NCI-H226 (cell line): ENCODE measurements at places on chromosomes 16 and 17.
A peak's percentile ranks its signal among the peaks of the same experiment; 100 is the strongest.

- no peak for DNase-seq
These were observed 28.7 kb upstream of the C16orf95 start for GRCh38 chr16:87345726-87346424.

DNA sequence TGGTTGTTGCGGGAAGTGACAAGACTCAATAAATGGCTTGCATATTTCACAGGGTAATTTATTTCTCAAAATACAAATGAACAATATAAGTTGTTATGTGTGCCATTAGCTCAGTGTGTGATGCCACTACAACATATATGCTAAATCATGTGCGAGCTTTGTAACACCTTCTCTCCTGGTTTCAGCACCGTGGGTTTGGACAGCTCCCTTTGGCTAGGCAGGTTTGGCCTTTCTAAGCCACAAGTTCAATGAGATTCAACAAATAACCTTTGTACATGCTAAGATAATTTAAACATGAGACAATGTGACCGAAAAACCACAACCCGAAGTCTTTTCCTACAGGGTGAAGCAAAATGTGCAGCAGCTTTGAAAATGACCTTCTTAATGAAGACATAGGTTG, 563.9 kb downstream of the TMEM114 start:
- no peak for DNase-seq

- peak; percentile 47 for DNase-seq
These were observed 3.3 kb upstream of the CDK5R1 start for GRCh38 chr17:32483451-32484019.

- DNase-seq, result no peak
These were observed 670 bp downstream of the RPS2 start for GRCh38 chr16:1963806-1964505.

DNA sequence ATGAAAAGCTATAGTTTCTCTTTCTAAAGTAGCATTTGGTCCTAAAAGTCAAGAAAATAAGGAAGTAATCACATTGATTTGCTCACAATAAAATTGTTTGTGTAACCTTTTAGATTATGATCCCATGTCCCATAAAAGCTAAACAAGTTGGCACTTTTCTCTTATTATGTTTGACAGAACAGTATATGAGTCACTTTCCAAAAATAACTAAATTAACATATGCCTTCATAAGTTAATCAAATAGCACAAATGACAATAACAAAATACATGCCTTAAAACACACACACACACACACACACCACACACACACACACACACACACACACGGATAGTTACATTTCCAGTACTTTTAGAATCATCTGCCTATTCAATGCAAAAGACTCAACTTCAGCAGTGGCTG, 2.8 kb downstream of the MED13 start:
- no peak for DNase-seq

DNA sequence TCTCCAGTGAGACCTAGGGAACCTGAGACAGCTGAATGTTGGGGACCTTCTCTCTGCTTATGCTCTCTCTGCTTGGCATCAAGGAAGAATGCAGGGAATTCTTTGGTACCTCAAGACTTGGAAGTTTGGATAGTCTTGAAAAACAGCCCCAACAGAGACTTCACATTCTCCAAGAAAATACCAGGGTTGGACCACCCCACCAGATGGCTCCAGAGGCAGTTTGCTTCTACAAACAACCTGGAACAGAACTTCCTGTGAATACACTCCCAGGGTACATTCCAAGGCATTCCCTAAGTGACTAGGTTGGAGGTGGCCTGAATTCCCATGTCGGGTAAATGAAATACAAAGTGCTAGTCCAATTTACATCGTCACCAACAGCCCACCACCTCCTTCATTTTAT, 314.4 kb downstream of the PMP22 start:
- DNase-seq, result no peak

DNA sequence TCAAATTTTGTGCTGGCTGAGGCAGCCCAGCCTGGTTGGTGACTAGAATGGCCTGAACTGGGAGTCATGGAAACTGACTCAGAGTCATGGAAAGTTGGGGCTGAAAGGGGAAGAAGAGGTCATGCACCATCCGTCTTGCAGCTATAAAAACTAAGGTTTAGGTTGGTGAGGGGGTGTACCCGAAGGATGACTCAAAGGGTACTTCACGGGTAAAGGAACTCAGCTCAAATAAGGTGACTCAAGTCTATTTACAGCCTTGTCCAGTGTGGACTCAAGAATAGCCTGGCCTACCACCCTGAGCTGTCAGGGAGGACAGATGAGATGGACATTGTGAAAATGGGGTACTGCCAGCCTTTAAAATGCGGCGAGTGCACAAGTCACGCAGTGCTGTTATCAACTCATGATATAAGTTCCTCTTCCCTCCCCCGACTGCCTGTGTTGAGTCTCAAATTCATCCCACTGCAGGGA, 18.6 kb downstream of the CD300LB start:
- DNase-seq, result no peak

- no peak for DNase-seq
These were observed 7.9 kb downstream of the KCTD5 start for GRCh38 chr16:2689968-2690801.

- DNase-seq, result no peak
These were observed 13.9 kb downstream of the CYB5D2 start for GRCh38 chr17:4156750-4157381.

- no peak for DNase-seq
These were observed 35.6 kb downstream of the FBXL20 start for GRCh38 chr17:39365872-39366271.

DNA sequence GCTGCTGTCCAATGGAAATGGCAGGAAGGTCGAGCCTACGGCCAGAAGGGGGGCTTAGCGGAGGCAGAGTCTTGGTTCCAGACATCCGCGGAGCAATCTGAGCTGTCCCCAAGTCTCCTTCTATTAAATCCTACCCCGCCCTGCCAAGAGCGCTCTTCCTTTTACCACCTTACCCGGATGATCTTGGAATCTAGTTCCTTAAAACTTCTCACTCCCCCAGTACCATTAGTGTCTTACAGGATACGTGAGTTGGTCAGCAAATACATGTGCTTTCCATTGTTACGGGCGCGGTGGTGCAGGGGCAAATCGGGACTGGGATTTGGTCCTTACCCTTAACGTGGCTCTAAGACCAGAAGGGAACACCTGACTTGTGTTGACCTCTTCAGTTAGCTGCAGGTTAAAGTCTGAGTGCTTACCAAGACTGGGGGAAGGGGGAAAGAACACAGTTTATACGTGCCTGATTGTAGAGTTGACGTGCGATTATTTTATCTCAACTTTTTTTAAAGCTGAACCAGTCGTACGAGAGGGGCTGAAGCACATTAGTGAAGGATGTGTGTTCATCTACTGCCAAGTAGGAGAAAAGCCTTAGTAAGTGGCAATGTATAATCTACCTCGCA, 495 bp downstream of the TXNDC17 start:
- DNase-seq, result no peak

DNA sequence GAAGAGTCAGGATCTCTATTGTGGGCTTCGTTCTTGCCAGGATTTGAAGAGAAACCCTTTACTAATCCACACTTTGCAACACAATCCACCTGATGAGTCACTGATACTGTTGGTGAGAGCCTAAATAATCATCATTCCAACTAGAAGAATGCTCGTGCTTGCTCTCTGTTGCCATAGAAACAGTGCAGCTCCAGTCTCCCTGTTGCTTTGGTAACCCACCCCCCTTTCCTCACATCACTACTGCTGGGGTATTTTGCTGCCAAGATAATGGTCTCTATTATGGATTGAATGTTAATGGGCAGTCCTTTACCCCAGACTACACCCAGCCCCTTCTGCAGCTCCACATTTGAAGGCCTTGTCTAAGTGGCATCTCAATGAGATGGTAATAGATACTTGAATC, 190.4 kb downstream of the ABCC12 start:
- DNase-seq, result peak; percentile 58

- no peak for DNase-seq
These were observed 18.9 kb downstream of the TVP23A start for GRCh38 chr16:10799736-10800135.

DNA sequence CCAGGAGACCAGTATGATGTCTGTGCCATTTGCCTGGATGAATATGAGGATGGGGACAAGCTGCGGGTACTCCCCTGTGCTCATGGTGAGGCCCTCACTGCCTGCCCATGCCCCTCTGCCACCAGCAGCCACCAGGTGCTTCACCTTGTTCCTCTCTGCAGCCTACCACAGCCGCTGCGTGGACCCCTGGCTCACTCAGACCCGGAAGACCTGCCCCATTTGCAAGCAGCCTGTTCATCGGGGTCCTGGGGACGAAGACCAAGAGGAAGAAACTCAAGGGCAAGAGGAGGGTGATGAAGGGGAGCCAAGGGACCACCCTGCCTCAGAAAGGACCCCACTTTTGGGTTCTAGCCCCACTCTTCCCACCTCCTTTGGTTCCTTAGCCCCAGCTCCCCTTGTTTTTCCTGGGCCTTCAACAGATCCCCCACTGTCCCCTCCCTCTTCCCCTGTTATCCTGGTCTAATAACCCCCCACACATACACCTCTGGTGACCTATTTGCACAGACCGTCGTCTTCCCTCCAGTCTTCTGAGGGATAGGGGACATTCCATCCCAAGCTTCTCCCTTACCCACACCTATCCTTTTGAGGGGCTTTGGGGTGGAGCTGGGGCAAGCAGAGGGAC, 3.7 kb downstream of the PFN1 start:
- DNase-seq, result no peak

GRCh38 chr16:71610936-71611871, 14.8 kb upstream of the MARVELD3 start:
- DNase-seq, result peak; percentile 18

GRCh38 chr17:79065105-79065670, 9.4 kb upstream of the ENGASE start:
- no peak for DNase-seq

DNA sequence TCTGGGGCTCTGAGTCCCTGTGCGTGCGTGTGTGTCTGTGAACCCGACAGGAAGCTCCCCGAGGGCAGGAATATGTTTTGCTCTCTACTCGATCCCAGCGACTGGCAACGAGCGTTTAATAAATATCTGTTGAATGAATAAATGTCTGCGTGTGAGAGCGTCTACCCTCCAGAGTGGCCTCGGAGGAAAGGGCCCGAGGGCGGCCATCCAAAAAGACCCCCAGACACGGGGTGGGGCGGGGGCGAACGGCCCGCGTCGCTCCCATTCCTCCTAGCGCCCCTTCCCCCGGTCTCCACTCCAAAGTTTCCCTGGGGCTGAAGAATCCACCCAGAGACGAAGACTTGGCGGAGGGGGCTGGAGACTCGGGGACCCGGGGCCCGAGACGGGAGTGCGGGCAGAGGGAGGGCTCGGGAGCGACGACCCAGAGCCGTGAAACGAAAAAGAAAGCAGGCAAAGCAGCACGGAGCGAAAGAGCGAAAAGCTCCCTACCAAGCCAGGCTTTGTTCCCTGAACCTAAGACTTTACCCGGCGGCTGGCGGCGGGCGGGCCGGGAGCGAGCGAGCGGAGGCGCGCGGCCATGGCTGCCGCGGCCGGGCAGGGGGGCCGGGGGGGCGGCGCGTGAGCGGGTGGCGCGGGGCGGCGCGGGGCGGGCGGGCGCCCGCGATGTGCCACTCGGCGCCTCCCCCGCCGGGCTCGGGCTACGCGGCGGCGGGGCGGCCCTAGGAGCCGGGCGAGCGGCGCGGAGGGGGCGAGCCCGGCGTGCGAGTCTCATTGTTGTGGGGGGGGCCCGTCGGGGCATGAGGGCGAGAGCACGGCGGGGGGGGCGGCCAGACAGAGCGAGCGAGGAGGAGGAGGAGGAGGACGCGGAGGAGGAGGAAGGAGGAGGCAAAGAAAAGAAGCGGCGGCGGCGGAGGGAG, at the start of gene MLLT6:
MLLT6 (plus strand) TSS at position 668 of the 917 bp plus-strand sequence. CDS start 360 bp downstream, outside the sequence.
- peak; percentile 51 for DNase-seq

- DNase-seq, result no peak
These were observed 2.1 kb downstream of the NAGPA start for GRCh38 chr16:5031601-5032000.
